ENCODE measurements at places on chromosomes 7 and 10.

DNA sequence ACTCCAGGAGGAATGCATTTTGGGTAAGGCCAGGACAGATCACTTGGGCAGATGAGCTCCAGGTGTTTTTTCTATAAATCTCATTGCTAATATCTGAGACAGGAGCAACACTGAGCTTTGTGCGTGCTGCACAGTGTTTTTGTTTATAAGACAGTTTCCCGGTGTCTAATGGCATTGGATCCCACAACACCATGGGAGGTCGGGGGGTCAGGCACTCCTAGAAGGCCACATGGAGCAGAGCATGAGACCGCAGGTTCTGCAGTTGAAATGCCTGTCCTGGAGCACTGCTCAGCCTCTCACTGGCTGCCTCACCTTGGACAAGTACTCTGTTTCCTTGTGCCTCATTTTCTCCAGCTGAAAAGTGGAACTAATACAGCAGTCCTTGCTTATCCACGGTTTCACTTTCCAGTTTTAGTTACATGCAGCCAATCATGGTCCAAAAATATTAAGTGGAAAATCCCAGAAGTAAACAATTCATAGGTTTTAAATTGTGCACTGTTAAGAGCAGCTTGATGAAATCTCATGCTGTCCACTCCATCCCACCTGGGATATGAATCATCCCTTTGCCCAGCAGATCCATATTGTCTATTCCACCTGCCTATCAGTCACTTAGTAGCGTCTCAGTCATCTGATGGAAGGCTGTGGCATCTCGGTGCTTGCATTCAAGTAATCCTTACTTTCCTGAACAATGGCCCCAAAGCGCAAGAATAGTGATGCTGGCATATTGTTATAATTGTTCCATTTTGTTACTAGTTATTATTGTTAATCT is 35.2 kb downstream of the ATXN7L1 start:
- no peak for DNase-seq

GRCh38 chr7:133723044-133723443 is 404.1 kb upstream of the LRGUK start:
- DNase-seq: no peak

DNA sequence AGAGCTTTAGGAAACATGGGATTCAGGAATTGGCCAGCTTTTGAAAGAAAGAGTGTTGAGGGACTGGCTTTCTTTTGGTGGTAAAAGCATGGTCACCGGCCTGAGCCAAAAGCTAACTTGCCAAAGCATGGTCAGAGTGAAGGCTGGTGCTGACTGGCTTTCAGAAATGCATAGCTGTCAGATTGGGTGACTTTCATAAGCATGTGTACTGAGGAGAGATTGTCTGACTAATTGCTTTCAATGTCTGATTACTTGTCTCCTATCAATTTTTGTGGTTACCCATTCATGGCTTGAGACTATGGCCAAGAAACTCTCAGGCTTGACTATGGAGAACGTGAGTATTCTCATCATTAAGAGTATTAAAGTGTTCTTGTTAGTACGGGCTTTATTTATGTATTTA is 28.2 kb downstream of the ZNF25 start:
- no peak for DNase-seq

- no peak for DNase-seq
Observed at GRCh38 chr10:32347363-32348022, 535 bp upstream of the EPC1 start.

DNA sequence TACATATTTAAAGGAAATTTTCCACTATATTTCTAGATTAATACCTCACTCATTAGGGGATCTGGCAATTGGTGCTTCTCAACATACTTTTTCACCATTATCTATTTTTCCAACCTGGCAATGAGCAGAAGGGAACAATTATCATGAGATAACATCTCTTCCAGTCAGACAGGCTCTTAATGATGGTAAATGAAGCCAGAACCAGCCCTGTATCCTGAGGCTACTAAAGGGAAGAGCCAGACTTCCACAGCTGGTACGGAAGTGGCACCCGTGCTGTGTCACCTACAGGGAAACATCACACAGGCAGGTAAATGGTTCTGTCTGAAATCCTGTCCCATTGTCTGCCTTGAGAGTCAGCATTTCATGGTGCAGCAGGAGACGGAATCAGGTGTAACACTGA is 75.9 kb downstream of the ELMO1 start:
- no peak for DNase-seq

- no peak for DNase-seq
Observed at GRCh38 chr10:32941357-32941756, 16.7 kb downstream of the ITGB1 start.

DNA sequence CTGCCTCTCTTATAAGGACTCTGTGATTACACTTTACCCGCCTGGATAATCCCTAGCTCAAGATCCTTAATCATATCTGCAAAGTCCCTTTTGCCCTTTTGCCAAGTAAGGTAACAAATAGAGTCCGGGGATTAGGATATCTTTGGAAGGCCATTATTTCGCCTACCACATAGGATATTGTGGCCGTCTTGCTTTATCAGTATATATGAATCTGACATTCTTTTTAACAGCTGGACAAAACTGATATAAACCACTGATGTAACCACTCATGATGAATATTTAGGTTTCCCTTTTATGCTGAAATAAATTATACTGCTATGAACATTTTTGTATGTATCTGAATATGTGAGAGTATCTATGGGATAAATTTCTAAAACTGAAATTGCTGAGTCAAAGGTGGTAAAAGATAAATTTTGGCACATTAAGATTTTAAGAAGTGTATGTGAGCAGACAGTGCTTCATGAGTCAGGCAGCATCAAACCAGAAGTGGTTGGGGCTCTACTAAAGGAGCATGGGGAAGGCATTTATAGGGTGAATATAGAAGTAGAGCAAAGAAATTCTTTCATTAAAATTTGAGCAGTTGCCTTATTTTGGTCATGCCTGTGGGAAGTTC is 44.7 kb downstream of the AVL9 start:
- no peak for DNase-seq

DNA sequence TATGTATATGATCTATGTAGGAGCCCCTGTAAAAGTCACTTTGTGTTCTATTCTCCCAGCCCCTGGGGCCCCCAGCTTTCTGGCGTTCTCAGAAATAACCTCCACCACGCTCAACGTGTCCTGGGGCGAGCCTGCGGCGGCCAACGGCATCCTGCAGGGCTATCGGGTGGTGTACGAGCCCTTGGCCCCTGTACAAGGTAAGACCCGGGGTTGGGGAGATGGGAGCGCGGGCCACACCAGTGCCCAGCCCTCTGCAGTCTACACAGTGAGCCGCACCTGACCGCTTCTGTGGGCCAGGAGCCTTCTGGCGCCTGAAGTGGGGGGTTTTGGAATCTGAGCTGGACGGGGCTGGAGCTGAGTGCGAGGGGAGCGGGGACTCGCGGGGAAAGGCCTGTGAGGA is 472.1 kb upstream of the FOXK1 start:
- DNase-seq: no peak

DNA sequence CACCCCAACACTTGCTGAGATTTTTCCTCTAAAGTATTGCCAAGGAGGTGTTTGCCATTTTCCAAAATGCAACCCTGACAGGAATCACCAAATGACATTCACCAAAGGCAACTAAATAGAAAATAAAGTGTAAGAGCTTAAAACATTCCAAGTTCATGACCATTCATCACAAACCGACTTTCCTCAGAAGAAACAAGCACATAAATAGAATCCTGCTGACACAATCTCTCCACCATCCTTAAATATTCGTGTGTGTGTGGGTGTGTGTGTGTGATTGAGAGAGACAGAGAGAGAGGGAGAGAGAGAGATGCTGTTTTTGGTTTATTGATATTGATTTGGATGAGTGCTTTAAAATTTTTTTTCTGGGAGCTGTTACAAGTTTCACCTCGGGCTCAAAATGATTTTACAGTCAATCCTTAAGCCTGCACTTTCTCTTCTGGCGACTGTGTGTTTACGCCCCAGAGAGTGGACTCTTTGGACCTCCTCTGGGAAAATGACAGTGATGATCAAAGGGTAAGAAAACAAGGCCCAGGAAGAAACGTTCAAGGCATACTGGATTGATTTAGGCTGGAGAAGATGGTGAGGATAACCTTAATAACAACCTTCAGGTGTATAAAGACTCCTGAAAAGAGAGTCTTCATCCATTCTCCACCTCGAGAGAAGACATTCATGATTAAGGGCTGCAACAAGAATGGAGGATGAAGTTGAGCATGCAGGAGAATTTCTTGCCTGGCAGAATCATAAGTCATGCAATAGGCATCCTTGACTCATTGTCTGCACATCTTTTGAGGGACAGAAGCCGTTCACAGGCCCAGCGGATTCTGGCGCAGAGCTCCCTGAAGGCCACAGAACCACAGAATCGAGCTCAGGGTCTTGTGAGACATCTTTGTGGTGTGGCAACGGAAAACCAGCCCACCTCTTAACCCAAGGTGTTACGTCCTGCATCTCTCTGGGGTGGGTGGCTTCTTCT is 104.4 kb upstream of the FGFR2 start:
- DNase-seq: peak; percentile 76

DNA sequence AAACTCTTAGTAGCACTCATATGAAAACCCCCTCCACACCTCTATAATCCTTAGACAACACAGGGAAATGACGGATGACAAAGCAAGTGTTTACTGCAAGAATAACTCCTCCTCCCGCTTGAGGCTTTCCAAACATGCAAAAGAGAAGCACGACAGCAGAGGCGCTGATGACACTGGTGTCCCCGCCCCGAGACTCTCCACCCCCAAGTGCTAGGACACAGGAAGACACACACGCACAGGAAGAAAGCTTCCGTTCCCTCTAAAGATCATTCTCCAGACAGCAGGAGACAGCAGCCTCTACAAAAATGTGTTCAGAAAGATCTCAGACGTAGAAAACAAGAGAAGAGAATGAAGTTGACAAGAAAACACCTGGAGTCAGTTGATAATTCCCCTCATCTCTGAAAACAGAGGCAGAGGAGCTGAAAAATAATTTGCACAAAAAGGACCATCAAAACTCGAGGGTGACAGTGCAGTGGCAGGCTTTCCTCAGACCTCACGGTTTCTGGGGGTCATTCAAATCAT is 90.2 kb downstream of the DLG5 start:
- no peak for DNase-seq

- no peak for DNase-seq
Observed at GRCh38 chr10:28681928-28682750, 4.8 kb downstream of the BAMBI start.

DNA sequence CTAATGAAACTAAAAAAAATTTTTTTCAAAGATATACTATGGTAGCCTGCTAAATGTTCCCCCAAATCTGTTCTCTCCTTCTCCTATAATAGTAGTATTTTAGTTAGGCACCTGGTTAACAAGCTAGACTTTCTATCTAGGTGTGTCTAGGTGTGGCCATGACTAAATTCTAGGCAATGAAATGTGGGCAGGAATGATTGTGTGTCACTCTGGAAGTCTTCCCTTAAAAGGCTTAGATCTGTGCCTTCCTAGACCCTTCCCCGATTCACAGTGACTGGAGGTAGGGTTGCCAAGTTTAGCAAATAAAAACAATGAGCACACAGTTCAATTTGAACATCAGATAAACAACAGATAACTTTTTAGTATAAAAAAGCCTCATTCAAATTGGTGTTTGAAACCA is 8.3 kb upstream of the ARHGAP21 start:
- DNase-seq: no peak

DNA sequence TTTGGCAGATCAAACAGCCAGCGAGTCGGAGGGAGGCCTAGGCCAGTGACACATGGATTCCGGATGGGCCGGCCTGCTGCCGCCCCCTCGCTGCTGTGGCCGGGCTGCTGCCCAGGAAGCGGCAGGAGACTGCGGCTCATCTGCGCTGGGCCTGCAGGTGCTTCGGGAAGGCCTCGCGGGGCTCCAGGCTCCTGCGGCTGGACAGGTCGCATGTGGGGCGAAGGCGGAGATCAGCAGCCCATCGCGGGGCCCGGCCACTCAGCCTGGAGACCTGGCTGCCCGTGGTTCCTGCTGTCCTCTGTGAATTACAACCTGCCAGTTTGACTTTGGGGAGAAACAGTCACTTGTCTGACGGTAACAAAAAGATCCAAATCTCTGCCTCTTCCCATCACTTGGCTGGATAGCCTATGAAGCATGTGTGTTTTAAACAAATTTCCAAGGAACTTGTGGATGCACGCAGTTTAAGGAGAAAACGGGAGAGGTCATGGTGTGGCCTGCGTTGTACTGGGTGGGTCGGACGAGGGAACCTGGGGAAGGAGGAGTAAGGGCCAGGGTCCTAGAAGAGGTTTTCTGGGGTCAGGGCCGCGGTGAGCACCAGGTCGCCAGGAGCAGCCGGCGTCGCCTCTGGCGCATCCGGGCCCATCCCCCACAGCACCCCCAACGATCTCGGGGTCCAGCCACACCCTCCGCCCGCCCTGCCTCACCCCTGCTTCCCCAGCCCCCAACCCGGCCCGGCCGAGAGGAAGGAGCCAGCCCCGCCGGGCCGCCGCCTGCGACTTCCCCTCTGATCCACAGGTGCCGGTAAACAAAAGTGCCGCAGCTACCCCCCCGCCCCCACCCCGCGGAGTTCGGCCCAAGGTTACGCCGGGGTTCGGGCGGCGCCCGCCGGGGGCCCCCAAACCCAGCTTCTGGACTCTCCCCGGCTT is 1.6 kb downstream of the SPOCK2 start:
- no peak for DNase-seq

DNA sequence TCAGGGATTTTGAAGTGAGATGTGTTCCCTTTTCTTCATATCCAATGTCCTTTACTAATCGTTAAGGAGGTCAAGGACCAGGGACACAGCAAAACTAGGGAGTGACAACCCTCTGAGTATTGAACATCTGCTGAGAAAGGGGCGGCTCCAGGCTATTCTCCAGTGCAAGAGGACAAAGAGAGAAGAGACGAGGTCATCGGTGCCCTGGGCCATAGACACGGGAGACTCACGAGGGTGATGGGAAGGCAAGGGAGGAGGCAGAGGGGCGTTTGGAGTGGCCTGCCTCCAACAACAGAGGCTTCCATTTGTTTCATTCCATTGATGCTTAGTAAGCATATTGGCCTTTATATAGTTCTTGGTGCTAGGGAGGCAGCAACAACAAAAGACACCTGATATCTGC is 268.4 kb downstream of the CXCL12 start:
- no peak for DNase-seq

All from urothelium cell line (cell line).